Brain microvascular endothelial cell (primary cell): ENCODE measurements at places on chromosomes 1 and 21.

DNA sequence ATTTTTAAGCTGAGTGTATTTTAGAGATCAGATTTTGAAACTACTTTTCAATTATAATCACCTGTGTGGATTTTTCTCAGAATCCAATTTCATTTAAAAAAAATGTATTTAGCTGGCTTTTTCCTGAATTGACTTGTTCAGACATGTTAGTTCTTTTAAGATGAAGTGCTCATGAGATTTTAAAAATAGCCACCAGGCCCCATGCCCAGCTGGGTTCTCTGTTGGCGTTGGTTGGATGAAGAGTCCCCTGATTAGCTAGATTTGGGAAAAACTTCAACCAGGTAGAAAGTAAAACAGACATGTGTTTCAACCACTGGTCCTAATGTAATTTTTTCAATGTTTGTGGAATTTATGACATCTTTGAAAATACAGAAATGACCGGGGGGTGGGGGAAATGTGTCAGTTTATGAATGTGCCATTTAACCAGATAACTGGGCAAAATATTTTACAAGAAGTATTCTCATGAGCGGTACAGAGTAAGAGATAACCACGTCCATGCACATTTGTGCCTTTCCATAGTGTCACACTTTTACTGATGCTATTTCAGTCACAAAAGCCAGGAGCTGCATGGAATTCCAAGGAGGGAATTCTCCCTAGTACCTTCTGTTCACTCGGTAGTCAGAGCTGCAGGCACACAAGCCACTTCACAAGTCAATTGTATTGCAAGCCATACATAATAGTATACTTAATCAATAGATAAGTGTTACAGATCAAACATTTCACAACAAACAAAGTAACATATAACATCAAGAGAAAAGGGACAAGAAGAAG lies 51.1 kb downstream of the KCNK1 start:
- DNase-seq, result no peak

- no peak for DNase-seq
Observed at GRCh38 chr1:20654104-20654690, 7.0 kb downstream of the DDOST start.

DNA sequence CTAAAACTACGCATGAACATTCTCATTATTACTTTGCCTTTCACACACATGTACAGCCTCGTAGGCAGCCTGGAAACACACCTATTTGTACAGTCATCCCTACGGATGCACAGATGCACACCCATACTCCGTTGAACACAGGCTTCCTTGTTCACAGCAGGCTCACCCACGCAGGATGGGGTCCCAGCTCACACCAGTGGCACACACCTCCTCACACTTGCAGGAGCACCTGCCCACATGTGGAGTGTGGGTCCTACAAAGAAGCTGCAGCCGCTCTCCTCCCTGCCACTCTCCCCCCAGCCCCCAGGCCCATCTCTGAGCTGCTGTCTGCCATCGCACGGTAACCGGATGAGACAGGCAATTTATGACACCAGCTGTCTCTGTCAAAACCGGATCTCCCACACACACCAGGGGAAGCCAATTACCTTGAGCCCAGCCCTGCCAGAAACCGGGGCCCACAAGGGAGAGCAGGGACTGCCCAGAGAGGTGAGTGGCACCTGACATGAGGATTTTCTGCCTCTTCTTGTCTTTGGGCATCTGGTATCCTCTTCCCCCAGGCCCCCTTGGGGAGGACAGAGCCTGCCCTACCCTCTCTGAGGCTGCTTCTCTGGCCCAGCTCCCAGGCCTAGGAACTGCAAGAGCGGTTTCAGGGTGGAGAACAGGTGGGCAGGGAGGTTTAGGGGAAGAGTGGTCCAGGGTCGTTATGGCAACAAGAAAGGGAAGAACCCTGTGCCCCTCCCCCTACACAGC lies 175.4 kb downstream of the IGSF21 start:
- DNase-seq, result no peak

DNA sequence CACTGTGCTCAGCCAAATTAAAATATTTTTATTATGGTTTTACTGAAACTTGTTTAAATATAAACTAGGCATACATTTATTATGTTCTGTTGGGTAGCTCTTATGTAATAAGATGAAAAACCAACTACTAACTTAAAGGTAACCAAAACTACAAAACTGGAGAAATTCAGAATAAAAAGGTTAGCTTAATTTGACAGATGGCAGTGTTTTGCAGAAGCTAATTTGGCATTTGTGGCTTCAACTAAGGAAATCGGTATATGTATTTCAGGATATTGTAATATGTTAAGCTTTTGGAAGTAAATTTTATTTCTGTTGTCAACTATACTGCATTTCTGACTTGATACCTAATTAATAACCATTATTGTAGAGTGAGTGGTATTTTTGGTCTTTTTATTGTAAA lies 18.8 kb downstream of the USP25 start:
- DNase-seq, result no peak

GRCh38 chr1:238336531-238336930 lies 445.8 kb upstream of the ZP4 start:
- no peak for DNase-seq

- no peak for DNase-seq
Observed at GRCh38 chr1:100969327-100969726, 56.3 kb downstream of the DPH5 start.

- DNase-seq, result no peak
Observed at GRCh38 chr21:16667395-16667794, 845.4 kb upstream of the CXADR start.

DNA sequence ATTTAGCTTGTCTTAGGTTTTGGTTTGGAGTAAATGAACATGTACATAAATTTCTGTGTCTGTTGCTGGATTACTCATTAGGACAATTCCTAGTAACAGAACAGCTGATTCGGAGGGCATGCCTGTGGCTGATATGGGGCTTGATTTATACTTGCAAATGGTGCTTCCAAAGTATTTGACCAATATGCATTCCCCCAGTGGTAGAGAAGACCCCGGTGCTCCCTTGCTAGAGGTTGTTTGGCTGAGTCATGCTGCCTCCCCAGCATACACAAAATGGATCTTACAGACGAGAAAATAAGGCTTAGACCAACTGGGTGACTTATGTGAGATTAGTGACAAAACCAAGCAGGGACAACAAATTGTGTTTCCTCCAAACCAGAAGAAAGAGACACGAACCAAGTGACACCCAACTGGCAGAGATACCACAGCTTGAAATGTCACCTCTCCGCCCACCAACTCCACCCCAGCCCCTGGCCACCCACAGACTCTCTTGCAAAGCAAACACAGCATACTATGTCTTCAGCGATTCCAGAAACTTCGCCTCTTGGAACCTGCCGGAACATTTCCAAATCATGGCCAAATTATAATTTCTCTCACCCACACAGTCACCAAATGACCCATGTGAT lies 75.9 kb upstream of the ETS2 start:
- peak; percentile 53 for DNase-seq

GRCh38 chr1:113452921-113453770 lies 62.8 kb downstream of the MAGI3 start:
- peak; percentile 38 for DNase-seq

GRCh38 chr1:197471248-197471985 lies 203.4 kb downstream of the CRB1 start:
- DNase-seq, result no peak

DNA sequence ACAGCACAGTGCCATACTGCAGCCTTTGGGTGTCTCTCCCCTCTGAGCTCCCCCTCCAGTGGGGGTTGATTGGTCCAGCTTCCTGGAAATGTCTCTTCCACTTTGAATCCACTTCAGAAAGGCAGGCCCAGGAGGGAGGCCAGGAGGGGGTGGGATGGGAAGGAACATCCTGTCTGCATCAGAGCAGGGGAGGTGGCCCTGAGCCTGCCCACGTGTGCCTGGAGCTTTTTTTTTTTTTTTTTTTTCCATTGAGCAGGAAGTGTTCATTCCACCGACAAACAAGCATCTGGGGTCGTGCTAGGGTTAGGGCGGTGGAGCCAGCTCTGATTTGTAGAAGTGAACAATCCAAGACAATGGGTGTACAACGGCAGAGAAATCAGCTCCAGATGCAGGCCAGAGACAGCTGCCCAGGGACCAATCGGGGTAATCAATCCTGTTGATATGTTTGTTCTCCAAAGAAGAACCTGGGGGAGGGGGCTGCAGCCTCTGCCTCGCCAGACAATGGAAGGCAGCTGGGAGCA lies 93.3 kb downstream of the SSBP3 start:
- DNase-seq, result peak; percentile 59

DNA sequence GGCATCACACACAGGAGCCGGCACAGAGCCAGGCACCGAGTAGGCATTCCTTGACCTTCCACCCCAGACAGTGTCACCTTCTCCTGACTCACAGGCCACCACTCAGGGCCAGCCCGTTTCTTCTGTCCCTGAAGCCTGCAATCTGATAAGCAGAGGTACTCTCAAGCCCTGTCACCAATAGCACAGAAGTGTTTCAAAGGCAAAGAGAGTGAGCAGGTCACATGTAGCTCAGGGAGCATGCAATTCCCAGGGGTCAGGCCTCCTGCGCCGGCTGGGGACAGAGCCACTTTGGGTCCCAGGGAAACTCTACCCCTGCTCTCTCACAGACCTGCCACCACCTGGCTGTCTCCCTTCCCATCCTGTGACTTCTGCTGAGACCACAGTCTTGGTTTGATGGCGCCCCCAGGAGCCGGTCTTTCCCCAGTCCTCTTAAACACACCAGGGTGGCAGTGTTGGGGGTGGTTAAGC lies 13.2 kb downstream of the CAPN9 start:
- no peak for DNase-seq

GRCh38 chr1:3034728-3035562 lies 13.7 kb downstream of the ACTRT2 start:
- no peak for DNase-seq

GRCh38 chr1:205318231-205318991 lies 3.1 kb downstream of the NUAK2 start:
- DNase-seq, result no peak

- peak; percentile 37 for DNase-seq
Observed at GRCh38 chr1:159030877-159031447, 21.3 kb downstream of the IFI16 start.

DNA sequence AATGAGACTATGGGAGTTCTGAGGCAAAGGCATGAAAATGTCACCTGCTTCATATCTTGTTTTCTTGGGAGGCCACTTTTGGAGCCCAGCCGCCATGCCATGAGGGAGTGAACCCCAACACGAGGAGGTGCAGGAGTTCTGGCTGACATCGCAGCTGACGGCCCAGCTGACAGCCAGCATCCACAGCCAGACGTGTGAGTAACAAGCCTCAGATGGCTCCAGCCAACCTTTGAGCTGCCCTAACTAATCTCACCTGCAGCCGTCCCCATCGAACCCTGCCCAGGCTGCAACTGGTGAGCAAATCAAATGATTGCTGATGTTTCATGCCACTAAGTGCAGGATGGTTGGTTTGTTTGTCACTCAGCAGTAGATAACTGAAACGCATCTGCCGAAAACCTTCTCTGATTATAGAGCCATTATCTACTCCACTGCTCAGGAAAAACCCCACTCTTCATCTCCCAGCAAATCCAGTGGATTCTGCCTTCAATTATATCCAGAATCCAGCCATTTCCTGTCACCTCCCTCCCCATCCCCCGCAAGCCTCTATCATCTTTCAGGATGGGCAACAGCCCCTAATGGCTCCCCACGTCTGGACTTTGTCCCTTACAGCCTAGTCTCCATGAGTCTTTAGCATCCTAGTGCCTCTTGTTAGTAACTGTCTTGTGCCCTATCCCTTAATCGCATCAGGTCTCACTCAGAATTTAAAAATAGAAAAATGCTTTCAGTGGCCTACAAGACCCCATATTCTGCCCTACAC lies 18.5 kb upstream of the RAB4A start:
- no peak for DNase-seq

DNA sequence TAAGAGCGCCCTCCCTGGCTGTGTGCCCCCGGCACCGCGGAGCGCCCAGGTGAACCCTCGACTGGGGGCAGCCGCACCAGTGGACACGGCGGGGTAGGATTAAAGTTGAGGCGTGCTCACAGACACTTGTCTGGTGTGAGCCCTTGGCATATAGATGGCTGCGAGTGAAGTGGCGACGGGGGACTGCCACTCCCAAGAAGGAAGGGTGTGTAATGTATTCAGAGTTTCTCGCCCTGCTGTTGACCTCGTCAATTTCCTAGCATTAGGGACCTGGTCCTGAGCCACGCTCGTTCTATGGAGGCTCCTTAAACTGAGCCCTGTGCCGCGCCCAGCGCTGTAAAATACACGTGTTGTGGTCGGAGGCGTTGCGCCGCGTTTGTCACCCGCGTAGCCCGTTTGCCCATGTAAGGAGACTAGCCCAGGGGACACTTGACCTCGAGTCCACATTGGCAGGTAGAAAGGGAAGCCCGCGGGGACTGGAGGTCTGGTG lies 554 bp downstream of the EVA1C start:
- DNase-seq, result no peak

GRCh38 chr1:167881069-167881468 lies 32.9 kb downstream of the ADCY10 start:
- no peak for DNase-seq

- DNase-seq, result no peak
Observed at GRCh38 chr1:245458761-245459174, 304.0 kb downstream of the KIF26B start.

DNA sequence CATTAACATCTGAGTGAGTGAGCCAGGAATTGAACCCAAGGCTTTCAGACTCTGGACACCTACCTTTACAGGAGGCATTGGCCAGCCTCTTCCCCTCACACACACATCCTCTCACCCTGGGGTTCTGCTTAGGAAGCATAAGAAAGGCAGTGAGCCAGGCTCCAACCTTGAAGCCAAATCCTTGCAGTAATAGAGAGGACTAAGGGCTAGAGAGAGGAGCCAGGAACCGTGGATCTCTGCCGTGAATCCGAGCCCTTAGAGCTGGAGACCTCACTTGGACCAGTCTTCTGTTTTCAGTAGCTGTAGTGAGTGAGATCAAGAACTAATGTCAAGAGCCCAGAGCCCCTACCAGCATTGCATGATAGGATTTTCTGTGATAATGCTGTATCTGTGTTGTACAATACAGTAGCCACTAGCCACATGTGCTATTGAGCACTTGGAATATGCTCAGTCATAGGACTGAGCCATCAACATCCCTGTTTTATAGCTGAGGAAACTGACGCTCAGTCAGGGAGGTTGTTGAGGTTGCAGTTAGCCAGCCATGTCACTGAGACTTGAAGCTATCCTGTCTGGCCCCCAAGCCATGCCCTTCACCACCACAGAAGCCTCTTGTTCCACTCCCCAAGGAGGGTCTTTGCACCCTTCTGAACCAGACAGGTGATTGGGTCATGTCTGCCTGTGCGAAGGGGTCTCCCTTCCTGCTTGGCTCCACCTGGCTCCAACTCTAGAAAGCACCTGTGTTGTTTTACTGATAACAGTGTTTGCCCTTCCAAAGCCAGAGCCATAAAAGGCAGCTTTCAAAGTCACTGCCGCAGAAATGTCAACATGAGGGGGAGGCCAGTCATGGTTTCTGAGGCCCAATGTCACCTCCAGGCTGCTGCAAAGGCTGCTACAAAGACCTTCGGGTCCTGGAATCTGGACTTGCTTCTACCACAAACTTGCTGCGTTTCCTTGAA lies 101.1 kb upstream of the JUN start:
- DNase-seq, result no peak

DNA sequence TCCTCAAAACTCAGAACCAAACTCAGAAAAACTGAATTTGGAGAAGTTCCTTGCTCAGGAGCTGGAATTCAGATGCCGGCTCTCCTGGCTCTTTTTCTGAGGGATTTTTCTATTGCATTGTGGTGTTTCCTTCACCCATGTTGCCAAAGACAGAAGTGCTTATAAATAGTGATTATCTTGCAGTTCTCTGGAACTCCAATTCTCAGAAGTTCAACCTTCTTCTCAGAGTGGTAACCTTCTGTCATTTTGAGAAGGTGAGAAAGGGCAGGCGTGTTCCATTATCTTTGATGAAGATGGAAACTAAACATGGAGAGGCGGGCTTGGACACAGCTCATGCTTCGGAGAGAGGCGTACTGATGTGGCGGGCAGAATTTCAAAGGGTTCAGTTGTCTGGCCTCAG lies 12.4 kb upstream of the ETV3 start:
- no peak for DNase-seq
